Activated CD4-positive, alpha-beta T cell treated with anti-CD3 and anti-CD28 coated beads for 36 hours (primary cell): ENCODE measurements at places on chromosomes 16 and 17. TPM values are rescaled to one million over a fixed set of nuclear protein-coding genes. Genes with fewer than 3 reads are reported as not detected.

Gene PLK1
- total RNA-seq, result 91.4 TPM

Gene SPOP
- 64.6 TPM for total RNA-seq

Gene EFNB3
- total RNA-seq, result not detected

Gene OR4D1
- total RNA-seq, result 0.16 TPM

Gene MAF
- total RNA-seq, result 66.9 TPM

Gene GPS1
- 73.5 TPM for total RNA-seq

DNA sequence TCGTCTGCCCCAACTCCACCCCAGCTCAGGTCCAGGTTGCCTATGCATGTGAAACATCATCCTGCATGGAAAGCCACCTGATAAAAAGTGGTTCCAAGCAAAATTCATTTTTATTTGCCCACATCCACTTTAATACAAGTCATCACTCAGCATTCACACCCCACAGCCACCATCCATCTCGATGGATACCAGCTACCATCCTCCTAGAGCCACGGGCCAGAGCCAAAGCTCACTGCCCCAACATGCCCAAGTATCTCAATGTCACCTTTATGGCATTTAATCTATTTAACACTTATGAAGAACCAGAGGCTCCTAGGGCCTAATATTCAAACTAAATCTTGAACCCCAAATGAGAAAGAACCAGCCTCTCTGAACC is 70.5 kb downstream of the COPRS start:
- H3K36me3 ChIP-seq, result no peaks in the 10 kb centered on the region
- no peak overlapping the region for H3K4me3 ChIP-seq
- H3K27ac ChIP-seq, result no peak overlapping the region
- no peak for DNase-seq
- H3K27me3 ChIP-seq, result peaks cover 2% of the 10 kb centered on the region
- H3K4me1 ChIP-seq, result peaks cover 2% of the 10 kb centered on the region

- H3K27me3 ChIP-seq, result no peaks in the 10 kb centered on the region
- no peak overlapping the region for H3K4me3 ChIP-seq
- H3K36me3 ChIP-seq, result no peaks in the 10 kb centered on the region
- DNase-seq, result no peak
- H3K4me1 ChIP-seq, result no peaks in the 10 kb centered on the region
- no peak overlapping the region for H3K27ac ChIP-seq
Observed at GRCh38 chr16:72149676-72150464, 22.1 kb downstream of the PMFBP1 start.

DNA sequence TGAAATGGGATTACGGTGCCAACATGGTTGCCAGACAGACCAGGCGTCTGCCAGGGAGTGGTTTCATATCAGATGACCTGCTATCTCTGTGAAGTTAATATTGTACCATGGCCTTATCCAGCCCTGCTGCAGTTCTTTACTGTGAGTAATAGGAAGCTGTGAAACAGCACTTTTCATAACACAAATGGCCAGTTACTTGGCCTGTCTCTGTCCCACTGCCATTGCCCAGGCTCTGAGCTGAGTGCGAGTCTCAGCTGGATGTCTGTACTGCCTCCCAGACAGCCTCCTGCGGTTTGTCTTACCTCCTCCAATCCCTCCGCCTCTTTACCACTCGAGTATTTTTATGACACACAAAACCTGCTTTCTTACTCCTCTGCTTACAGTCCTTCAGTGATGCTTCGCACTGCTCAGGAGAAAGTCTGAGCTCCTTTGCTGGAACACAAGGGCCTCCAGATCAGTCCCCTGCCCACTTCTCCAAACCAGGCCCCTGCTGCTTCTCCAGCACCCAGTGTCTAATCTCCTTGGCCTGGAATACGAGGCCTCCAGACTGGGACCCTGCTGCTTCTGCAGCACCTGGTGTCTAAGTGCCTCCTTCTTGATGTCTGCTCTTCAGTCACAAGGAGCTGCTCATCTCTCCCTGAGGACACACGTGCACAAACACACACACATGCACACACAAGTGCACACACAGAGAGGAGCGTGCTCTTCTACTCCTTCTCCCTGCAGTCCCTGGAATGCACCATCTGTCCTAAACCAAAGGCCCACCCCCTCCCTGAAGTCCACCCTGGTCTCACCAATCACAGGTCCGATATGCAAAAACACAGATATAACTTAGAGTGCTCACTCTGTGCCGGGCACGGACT is 17.1 kb upstream of the RHOT1 start:
- H3K36me3 ChIP-seq, result peaks cover 7% of the 10 kb centered on the region
- H3K4me1 ChIP-seq, result peaks cover 15% of the 10 kb centered on the region
- no peaks in the 10 kb centered on the region for H3K27me3 ChIP-seq
- no peak overlapping the region for H3K4me3 ChIP-seq
- H3K27ac ChIP-seq, result peak overlapping the region; percentile 38
- no peak for DNase-seq

- peaks cover 23% of the 10 kb centered on the region for H3K27me3 ChIP-seq
- no peak overlapping the region for H3K27ac ChIP-seq
- DNase-seq, result no peak
- H3K4me1 ChIP-seq, result peaks cover 1% of the 10 kb centered on the region
Observed at GRCh38 chr16:66265048-66265415, 101.5 kb upstream of the CDH5 start.

GRCh38 chr17:73091770-73092522 is 542 bp downstream of the SLC39A11 start:
- DNase-seq, result peak; percentile 12
- peak overlapping the region; percentile 94 for H3K4me3 ChIP-seq
- H3K4me1 ChIP-seq, result peaks cover 24% of the 10 kb centered on the region
- peak overlapping the region; percentile 87 for H3K27ac ChIP-seq
- H3K27me3 ChIP-seq, result peaks cover 2% of the 10 kb centered on the region

- H3K4me3 ChIP-seq, result no peak overlapping the region
- H3K27ac ChIP-seq, result peak overlapping the region; percentile 26
- no peaks in the 10 kb centered on the region for H3K27me3 ChIP-seq
- no peak for DNase-seq
Observed at GRCh38 chr17:57530508-57530907, 214.6 kb downstream of the CCDC182 start.

- H3K4me3 ChIP-seq, result no peak overlapping the region
- no peaks in the 10 kb centered on the region for H3K4me1 ChIP-seq
- no peaks in the 10 kb centered on the region for H3K36me3 ChIP-seq
Observed at GRCh38 chr16:4338712-4339299, 12.3 kb downstream of the PAM16 start.

DNA sequence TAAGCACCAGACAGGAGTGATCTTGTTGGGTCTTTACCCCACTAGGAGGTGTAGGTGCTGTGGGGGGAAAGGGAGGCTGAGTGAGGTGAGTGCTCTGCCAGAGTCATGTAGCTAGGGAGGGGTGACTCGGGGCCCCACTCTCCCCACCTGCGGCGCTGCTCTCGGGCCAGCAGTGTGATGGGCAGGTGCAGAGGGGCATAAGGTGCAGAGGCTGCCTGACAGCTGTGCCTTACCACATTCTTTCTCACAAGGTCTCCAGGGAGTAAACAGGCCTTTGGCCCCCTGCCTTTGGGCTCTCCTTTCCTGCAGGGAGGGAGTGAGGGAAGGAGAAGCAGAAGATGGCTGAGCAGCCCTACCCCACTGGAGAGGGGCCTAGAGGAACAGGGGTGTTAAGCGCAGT is 4.5 kb upstream of the CNP start:
- H3K36me3 ChIP-seq, result no peaks in the 10 kb centered on the region
- H3K27me3 ChIP-seq, result peaks cover 2% of the 10 kb centered on the region
- no peak for DNase-seq
- peaks cover 13% of the 10 kb centered on the region for H3K4me1 ChIP-seq
- H3K27ac ChIP-seq, result no peak overlapping the region
- no peak overlapping the region for H3K4me3 ChIP-seq

GRCh38 chr16:50861451-50861850 is 119.6 kb downstream of the CYLD start:
- H3K4me3 ChIP-seq, result no peak overlapping the region
- H3K36me3 ChIP-seq, result no peaks in the 10 kb centered on the region
- H3K27ac ChIP-seq, result no peak overlapping the region
- H3K27me3 ChIP-seq, result peaks cover 3% of the 10 kb centered on the region
- no peaks in the 10 kb centered on the region for H3K4me1 ChIP-seq

DNA sequence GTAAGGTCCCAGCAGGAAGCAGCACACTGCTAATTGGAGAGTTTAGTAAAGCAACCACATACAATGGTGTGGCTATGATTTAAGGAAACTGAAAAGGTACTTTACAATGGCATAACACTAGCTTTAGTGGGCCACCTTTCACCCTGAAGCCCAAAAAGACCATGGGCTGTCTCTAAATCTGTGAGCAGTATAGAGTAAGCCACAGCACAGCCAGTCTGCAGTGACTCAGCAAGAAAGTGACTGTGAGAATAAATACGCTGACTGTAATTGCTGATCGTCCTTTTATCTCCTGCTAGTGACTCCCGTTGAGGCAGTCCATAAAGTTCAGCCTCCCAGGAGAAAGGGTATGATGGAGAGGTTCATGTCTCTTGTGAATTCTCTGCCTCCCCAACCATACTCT is 679.8 kb upstream of the KIF2B start:
- no peaks in the 10 kb centered on the region for H3K36me3 ChIP-seq
- H3K27me3 ChIP-seq, result no peaks in the 10 kb centered on the region
- no peak overlapping the region for H3K4me3 ChIP-seq
- H3K27ac ChIP-seq, result no peak overlapping the region
- no peak for DNase-seq

DNA sequence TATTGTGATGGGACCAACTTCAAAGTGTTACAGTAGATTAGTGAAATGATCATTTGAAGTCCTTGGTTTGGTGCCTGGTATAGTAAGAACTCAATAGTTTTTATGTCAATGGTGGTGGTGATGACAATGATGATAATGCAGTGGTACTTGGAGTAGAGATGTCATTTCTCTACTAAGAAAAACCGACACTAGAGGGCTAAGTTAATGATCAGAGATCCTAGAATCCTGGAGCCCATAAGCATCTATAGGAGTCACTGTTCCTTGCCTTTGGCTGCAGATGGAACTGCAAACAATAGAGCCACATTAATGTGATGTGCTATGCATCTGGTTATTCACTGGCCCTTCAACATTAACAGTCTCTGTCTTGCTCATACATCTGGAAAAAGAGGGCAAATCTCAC is 103.8 kb downstream of the ANKFN1 start:
- DNase-seq, result no peak
- no peaks in the 10 kb centered on the region for H3K36me3 ChIP-seq
- no peak overlapping the region for H3K27ac ChIP-seq
- peaks cover 3% of the 10 kb centered on the region for H3K27me3 ChIP-seq
- no peaks in the 10 kb centered on the region for H3K4me1 ChIP-seq

DNA sequence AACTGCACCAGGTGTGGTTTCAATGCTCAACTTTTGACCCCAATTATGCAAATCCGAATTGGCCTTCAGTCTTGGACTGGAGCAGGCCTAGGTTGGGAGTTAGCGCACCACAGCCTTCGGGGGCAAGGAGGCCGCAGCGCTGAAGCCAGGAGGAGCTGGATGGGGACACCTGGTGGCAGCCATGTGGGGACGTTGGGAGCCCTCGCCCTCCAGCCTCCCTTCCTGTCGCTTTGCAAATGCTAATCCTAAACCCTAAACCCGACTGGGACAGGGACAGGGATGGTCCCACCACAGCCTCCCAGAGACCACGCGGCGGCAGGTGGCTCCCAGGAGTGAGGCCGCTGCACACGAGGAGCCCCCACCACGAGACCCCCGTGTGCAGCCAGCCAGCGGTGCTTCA is 58.7 kb downstream of the KLHDC4 start:
- H3K4me1 ChIP-seq, result peaks cover 22% of the 10 kb centered on the region
- peaks cover 42% of the 10 kb centered on the region for H3K36me3 ChIP-seq
- no peaks in the 10 kb centered on the region for H3K27me3 ChIP-seq
- no peak overlapping the region for H3K27ac ChIP-seq

GRCh38 chr16:68869492-68870088 is 26.3 kb downstream of the TANGO6 start:
- H3K36me3 ChIP-seq, result peaks cover 39% of the 10 kb centered on the region
- no peaks in the 10 kb centered on the region for H3K27me3 ChIP-seq
- no peaks in the 10 kb centered on the region for H3K4me1 ChIP-seq
- no peak overlapping the region for H3K4me3 ChIP-seq

- no peak overlapping the region for H3K27ac ChIP-seq
- H3K36me3 ChIP-seq, result no peaks in the 10 kb centered on the region
- H3K27me3 ChIP-seq, result no peaks in the 10 kb centered on the region
- peak; percentile 6 for DNase-seq
Observed at GRCh38 chr17:11506635-11507034, 91.6 kb upstream of the DNAH9 start.

DNA sequence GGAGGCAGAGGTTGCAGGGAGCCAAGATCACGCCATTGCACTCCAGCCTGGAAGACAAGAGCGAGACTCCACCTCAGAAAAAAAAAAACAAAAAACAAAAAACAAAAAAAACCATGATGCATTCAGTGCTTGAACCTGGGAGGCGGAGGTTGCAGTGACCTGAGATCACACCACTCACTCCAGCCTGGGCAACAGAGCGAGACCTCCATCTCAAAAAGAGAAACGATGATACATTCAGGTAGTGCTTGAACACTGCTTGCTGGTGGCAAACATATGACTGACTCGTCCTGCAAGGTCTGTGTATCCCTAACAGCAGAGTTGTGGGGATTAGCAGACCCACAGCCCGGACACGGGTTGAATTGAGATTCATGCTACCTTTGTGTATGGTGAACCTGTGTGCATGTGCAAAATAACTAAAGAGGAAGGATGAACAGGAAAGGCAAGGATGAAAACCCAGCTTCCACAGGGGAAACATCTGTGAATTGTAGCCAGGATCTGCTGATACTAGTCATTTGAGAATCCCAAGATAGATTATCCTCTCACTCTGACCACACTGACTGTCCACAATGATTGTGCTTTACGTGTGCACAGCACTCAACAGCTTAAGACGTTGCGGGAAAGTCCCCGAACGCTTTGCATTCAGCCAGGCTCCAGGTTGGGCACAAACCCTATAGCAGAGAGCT is 52.4 kb upstream of the MRPS23 start:
- no peaks in the 10 kb centered on the region for H3K36me3 ChIP-seq
- H3K4me1 ChIP-seq, result peaks cover 3% of the 10 kb centered on the region
- no peak overlapping the region for H3K4me3 ChIP-seq
- no peak for DNase-seq
- no peaks in the 10 kb centered on the region for H3K27me3 ChIP-seq
- no peak overlapping the region for H3K27ac ChIP-seq

DNA sequence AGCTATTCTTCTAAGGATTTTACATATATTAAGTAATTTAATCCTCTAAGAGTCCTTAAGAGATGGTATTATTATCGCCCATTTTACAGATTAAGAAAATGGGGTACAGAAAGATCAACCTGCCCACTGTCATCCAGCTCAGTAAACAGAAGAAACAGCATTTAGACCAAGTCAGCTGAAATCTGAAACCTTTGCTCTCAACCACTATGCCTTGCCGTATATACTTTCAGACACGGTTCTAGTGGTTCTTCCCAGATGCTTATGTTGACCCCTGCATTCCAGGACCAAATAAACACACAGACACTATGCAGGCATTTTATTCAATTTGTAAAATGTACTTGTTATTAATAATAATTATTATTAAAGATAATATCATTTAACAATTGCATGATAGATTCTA is 854.8 kb downstream of the KCNJ2 start:
- no peak overlapping the region for H3K4me3 ChIP-seq
- no peak for DNase-seq
- no peak overlapping the region for H3K27ac ChIP-seq
- no peaks in the 10 kb centered on the region for H3K36me3 ChIP-seq
